Activated naive CD4-positive, alpha-beta T cell (primary cell): ENCODE measurements at places on chromosomes 3 and 15.

DNA sequence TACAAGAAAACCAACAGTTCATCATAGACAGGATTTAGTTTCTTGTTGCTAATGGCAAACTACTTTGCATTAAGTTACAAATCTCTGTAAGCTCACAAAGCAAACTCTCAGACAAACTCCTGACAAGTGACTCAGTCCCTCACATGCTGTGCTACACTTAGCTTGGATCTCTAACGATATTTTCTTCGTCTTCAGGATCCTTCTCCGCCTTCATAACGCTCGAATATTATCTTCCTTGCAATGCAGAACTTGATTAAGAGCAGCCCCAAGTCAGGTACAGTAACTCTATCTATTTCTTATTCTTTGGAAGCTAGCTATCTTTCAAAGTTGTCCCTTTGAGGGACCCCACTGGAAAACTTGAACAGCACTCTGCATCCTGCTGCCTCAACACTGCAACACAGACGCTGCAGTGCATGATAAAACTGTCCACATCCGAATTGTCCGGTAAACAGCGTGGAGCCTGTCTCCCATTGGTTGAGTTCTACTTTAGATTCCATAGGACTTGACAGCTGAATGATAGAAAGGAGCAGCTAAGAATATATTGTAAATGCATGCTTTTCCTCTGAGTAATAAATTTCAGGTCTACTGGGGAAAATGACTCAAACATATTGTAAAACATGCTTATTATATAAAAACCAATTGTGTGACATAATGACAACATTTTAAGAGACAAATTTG lies 61.3 kb downstream of the UACA start:
- DNase-seq: no peak

DNA sequence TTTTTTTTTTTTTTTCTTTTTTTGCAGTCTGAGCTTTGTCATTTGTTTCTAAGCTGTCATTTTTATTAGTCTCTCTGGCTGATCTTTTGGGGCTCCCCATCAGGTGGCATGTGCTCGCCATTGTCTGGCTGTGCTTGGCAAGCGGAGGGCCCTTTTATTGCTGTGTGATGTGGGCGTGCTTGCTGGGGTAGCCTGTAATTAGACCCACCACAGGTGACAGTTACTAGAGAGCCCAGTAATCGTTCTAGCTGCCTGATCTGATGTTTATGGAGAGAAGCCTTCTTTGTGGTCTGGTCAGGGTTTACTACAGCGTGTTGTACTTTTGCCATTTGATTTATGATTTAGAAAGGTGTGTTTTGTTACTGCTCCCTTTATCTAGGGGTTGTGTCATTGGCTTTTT lies 179.9 kb downstream of the MCTP2 start:
- no peak for DNase-seq

DNA sequence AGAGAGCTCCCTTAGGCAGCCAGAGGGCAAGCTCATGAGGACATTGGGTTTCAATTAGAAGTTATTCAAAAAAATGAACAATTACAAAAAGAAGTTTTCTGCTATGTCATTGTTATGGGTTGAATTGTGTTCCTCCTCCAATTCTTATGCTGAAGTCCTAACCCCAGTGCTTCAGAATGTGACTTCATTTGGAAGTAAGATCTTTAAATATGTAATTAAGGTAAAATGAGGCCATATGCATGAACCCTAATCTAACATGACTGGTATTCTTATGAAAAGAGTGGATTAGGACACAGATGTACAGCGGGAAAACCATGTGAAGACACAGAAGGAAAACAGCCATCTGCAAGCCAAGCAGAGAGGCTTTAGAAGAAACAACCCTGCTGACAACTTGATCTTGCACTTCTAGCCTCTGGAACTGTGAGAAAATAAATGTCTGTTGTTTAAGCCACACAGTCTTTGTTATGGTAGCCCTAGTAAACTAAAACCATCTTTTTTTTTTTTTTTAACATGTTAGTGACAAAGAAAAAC lies 929.6 kb downstream of the EPHA3 start:
- DNase-seq: no peak

DNA sequence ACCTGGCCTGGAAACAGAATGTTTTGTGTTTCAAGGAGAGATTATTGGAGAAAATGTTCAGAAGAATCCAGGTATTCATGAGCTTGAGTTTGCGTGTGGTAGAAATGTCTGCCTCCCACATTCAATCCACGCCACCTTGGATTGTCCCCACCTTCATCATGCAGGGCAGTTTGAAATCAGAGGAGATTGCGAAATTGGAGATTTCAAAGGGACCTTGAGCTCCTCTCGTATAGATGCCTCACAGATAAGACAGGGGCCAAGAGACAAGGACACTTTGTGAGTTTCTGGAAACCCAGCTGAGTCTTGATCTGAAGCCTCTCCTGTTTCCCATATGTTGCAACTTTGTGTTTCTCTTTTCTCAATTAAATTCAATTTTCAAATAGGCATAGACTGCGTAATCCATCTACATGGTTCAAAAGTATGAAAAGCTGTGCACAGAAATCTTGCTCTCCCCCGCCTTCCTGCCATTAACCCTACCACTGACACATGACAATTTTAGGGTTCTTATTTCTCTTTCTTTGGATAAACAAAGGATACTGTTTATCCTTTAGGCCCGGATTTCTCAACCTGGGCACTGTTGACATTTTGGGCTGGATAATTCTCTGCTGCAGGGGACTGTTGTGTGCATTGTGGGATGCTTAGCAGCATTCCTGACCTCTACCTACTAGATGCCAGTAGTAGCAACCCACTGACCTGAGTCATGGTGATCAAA lies 53.8 kb downstream of the CMTM8 start:
- DNase-seq: no peak

DNA sequence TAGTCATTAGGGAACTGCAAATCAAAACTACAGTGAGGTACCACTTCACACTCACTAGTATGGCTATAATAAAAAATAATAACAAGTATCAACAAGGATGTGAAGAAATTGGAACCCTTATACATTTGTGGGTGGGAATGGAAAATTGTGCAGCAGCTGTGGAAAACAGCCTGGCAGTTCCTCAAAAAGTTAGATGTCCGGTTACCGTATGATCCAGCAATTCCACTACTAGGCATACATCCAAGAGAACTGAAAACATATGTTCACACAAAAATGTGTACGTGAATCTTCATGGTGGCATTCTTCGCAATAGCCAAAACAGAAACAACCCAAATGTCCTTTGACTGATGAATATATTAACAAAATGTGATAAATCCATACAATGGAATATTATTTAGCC lies 187.9 kb upstream of the LYSMD4 start:
- DNase-seq: no peak
